ENCODE measurements at places on chromosomes 12 and 14.

DNA sequence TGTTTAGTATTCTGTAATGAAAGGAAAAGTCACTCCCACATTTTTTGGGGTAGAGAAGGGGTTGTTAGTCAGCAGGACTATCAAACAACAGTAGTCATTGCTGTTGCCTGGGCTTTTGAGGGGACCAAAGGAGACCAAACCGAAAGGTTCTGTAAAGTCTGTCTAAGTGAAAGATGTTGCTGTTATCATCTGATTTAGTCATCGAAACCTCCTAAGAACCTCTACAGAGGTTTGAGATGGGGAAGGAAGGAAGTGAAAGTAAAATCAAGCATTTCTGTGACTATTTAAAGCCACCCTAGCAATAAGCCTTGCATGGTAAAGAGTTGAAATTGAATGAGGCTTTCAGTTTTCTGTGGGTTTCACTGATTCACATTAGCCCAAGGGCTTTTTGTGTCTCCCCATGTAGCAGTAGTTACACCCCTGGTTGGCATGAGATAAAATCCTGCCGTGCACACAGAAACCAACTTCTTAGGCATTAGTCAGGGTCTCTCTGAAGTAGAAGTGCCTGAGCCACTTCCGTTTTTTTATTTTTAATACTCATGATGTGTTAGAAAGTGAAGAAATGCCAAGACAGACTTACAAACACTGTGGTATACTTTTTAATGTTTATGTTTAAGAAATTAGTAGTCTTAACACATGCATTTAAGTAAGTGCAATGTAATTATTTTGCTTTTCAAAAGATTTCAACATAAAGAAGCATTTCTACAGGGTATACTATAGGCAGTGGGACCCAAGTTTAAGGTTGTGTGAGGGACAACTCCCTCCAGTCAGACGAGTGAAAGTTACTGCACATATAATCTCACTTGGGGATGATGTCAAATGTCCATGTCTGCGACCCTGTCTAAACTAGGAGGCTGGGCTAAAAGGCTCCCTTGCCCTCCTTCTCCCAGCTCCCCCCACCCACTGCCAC lies 50.4 kb downstream of the DYRK2 start:
- DNase-seq, result peak; percentile 11

- DNase-seq, result no peak
These were observed 113.1 kb downstream of the TTC6 start for GRCh38 chr14:37708481-37708880.

DNA sequence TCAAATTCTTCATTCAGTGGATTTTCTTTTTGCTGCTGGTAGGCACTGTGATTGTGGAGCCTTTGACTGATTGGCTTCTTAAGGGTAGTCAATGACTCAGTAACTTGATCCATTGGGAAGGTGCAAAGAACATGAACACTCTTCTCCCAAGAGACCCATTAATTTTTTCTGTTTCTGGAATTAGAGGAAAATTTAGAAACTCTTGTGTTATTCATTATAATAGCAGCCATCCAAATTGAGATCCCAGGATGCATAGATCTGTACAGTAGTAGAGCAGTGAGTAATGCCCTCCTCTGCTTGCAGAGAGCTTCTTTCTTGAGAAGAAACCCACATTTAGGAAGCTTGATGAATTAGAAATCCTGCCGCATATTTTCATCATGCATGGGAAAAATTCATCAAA lies 63.9 kb downstream of the MYRFL start:
- DNase-seq, result no peak

DNA sequence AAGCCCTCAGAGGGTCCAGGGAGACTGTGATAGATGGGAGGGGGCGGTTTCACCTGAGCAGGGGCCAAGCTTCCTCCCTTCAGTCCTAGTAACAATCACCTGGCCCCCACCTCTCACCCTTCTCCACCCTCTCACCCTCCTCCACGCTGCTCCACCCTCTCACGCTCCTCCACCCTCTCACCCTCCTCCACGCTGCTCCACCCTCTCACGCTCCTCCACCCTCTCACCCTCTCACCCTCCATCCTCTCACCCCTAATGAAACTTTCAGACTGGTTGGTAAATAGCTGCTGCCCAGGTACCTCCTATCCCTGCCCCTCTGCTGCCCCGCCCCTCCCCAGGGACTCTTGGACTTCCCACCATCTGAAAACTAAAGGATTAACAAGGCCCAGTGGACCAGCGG lies 34.2 kb downstream of the NGB start:
- DNase-seq, result no peak

DNA sequence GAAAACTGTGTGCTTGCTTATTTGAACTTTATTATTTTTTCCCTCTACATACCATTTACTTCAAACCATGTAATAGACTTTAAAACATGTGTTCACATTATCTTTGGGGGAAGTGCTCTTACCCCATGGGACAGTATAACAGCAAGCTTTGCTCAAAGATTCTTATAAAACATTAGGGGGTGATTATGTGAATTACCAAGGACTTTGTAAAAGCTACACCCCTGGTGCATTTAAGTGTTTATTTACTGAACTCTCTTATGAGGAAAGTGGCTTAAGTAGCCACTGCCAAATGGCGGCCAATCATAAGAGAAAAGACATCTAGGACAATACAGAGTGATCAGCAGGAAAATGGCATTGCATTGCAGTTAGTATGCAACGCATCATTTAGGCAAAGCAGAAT lies 70.3 kb downstream of the CAPZA3 start:
- DNase-seq, result no peak

GRCh38 chr12:19953734-19954133 lies 414.6 kb upstream of the PDE3A start:
- no peak for DNase-seq

DNA sequence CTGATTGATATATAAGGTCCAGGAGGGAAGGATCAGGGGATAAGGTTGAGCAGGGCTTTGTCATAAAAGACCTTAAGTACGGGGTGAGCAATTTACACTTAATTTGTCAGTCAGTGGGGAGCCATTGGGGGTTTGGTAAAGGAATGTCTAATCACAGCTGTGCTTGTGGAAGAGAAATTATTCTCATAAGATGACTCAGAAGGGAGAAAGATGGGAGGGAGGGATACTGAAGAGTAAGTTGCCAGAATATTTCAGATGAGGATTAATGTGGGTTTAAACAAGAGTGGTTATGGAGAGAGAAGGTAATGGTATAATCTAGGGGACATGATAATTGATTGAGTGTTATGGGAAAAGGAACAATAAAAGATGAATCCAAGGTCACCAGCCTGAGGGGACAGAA lies 500.1 kb upstream of the CCDC196 start:
- no peak for DNase-seq

DNA sequence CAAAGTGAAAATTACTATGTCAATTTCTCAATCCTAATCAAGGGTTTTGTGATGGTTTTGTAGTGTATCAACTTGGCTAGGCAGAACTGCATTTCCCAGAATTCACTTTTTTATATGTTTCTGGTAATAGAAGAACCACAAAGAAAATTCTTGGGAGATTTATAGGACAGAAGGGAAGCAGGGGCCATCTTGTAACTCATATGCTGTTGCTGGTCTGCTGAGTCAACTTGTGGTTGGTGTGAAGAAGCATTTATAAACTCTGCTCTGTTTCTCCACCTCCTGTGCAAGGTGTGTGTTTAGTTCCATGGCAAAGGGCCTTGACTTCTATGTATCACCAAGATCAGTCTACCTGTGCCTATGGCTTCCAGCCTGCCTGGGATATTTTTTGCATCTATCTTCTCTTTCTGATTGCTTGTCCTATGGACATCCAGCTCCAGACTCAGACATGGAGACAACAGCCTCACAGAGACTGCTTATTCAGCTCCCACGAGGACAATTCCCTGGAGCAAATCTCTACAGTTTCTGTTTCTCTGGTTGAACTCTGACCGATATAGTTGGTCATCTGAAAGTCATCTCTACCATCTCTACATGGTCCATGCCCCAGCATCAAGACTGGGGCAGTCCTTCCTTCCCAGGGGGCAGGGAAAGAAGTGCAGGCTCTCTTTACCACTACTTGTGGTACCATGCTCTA lies 364.3 kb upstream of the DDHD1 start:
- no peak for DNase-seq

All from effector memory CD8-positive, alpha-beta T cell (primary cell).